ENCODE measurements at places on chromosomes 4 and X.

DNA sequence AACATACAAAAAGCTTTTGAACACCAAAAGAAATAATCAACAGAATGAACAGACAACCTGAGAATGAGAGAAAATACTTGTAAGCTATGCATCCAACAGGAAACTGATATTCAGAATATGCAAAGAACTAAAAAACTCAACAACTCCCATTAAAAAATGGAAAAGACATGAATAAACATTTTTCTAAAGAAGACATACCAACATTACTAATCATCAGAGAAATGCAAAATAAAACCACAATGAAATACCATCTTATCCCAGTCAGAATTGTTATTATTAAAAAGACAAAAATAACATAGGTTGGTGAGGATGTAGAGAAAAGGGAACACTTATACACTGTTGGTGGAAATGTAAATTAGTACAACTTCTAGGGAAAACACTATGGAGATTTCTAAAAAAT lies 1161.9 kb downstream of the PCDH19 start:
- DNase-seq = no peak

- no peak for DNase-seq
These were observed 5.5 kb downstream of the L1CAM start for GRCh38 chrX:153880440-153880815.

- DNase-seq = no peak
These were observed 554.6 kb upstream of the BOD1L1 start for GRCh38 chr4:14182148-14182547.

DNA sequence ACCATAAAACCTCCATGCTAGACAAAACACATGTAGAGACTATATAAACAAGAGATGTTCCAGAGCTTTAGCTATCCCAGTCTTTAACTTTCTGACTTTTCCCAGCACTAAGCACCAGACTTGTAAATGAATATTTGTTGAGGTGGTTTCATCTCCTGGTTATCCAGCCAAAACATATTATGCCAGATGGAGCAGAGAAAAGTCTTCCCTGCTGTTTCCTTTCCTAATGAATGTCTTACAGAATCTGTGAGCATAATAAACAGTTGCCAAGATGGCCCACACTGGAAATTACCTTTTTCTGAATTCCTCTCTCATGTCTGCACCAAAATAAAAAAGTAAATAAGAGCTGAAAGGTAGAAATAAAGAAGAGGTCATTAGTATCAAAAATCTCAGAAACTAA lies 159.2 kb downstream of the TECRL start:
- no peak for DNase-seq

GRCh38 chr4:107166873-107167450 lies 130.8 kb upstream of the DKK2 start:
- DNase-seq = no peak

- no peak for DNase-seq
These were observed 52.1 kb downstream of the LEF1 start for GRCh38 chr4:108116423-108117168.

- no peak for DNase-seq
These were observed 210.7 kb upstream of the IGFBP7 start for GRCh38 chr4:57320849-57321248.

- DNase-seq = peak; percentile 53
These were observed 126.8 kb downstream of the KLHL8 start for GRCh38 chr4:87093443-87094123.

- no peak for DNase-seq
These were observed 1.2 kb downstream of the ELF2 start for GRCh38 chr4:139175646-139176301.

DNA sequence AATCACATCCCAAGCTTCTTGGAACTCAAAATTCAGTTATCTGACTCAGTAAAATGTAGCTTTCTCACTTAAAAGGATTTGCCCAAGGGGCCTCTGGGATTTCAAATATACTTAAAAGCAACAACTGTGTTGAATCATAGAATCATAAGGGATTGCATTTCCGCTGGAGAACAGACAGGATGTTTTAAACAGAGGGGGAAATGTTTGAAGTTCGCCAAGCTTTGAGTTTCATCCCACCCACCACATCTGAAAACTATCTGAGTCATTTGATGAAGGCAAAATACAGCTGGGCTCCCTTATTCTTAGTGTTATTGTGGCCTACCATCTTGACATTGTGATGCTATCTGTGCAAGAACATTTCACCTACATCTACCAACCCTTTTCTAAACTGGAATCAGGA lies 73.5 kb downstream of the PPP1R2C start:
- no peak for DNase-seq

GRCh38 chr4:128525992-128526630 lies 238.5 kb upstream of the PGRMC2 start:
- DNase-seq = no peak

GRCh38 chr4:35463251-35463952 lies 780.9 kb downstream of the ARAP2 start:
- DNase-seq = peak; percentile 13

DNA sequence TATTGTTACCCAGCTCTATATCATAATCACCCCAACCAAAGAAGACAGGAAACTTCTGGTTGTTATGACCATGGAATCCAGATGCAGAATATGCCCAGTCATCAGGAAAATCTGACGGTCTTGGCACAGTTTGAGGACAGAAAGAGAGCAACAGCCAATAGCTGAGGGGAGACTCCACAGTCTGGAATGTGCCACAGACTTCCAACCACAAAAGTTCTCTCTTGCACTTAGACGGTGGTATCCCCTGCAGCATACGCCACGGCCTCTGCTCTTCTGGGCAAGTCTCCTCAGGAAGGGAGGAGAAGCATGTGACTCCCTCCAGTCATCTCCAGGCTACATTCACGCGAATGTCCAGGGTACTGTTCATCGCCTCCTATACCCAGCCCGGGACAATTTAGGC lies 18.4 kb downstream of the ZNF827 start:
- no peak for DNase-seq
